ENCODE measurements at places on chromosomes 6 and 20.
A peak's percentile ranks its signal among the peaks of the same experiment; 100 is the strongest.

DNA sequence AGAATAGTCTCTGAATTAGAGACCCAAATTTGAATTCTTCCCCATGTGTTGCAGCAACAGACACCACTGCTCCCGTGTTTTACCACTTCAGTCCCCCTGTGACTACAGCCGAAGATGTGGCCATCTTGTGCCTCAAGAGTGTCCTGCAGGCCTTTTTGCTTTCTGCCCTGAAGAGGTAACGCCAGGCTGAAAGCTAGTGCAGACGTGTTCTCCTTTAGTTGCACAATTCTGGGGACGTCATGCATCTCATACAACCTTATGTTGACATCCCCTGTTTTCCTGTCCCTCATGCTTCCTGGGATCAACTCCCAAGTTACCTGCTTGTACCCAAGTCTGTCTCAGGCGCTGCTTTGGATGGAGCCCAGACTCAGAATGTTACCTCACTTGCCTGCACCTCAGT, 69.1 kb upstream of the SLC22A23 start:
- no peak for DNase-seq

DNA sequence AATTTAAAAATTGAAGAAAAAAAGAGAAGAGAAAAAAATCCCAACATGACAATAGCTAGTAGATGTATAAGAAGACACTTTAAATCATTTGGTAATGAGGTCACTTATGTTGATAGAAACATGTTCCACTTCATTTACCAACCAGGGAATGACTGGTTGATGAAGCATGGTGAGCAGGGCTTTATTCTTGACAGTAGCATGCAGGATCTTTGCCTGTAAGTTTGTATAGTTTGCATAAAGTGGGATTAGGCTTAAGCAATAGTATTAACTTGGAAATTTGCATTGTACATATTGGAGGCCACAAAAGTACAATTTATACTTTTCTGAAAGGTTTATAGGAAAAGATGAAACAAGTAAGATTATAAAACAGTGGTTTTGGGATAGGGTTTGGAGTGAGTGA, 67.0 kb downstream of the NOX3 start:
- peak; percentile 25 for DNase-seq

GRCh38 chr6:73177221-73177944, 47.9 kb downstream of the KHDC1L start:
- DNase-seq: no peak

GRCh38 chr6:12992770-12993169, 276.2 kb downstream of the PHACTR1 start:
- no peak for DNase-seq

GRCh38 chr20:39825524-39825923, 863.4 kb downstream of the DHX35 start:
- no peak for DNase-seq

GRCh38 chr6:144285548-144285797, 338 bp downstream of the UTRN start:
- DNase-seq: no peak

DNA sequence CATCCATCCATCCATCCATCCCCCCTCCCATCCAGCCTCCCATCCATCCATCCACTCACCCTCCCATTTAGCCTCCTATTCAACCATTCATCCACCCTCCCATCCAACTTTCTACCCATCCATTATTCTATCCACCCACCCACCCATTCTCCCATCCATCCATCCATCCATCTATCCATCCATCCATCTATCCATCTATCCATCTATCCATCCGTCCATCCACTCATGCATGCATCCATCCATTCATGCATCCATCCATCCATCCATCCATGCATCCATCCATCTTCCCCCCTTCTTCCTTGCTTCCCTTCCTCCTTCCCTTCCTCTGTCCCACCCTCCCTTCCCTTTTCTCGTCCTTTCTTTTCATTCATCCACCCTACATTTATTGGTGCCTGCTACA, 4.8 kb upstream of the BPIFB4 start:
- DNase-seq: no peak

DNA sequence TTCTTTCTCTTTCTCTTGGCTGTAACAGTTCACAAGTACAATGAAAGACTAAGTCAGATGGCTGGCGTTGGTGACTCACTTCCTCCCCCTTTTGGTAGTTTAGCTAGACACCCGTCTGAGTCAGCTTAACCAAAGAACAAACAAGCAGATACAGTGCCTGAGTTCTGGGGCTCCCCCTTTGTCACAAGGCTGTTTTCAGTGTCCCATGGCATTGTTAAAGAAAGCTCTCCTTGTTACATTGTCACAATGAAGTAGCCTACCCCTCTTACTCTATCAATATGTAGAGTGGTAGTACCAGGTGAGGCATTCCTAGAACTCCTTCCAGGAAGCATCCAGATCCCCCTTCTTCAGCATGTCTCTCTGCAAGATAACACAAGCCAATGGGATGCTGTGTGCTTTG, 38.6 kb downstream of the KIAA0408 start:
- peak; percentile 91 for DNase-seq

GRCh38 chr6:22113026-22113766, 183.6 kb downstream of the PRL start:
- DNase-seq: peak; percentile 92

DNA sequence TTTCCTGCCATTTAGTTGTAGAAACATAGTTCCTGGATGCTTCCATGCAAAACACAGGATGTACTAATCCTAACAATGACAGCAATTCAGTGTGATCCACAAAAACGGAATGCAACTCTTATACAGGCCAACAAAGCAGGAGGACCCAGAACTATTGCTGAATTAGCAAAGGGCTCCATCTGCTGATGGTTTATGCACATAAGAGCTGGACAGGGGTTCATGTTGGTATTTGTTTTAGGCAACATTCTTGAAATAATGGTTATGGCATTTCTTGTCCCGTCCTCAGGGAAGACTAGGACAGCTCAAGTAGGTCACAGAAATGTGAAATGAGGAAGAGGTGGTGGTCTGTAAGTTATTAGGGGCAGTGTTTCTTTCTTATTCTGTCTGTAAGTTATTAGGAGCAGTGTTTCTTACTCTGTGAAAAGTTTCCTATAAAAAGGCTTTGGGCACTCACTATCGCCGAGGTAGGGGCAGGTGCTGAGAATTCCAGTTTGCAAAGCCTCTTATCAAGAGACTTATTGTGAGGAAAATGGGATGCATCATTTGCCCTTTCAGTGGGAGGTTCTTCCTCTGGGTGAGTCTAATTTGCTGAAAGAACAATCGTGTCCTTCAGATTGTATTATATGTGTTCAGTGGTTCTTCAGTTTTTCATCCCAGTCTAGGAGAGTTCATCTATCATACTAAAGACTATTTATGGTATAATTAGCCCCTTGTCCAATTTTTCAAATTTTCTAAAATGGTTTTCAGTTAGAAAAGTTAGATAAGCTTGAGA, 171.1 kb downstream of the MCHR2 start:
- DNase-seq: peak; percentile 41

- DNase-seq: no peak
These were observed 20.1 kb downstream of the B4GALT5 start for GRCh38 chr20:49693435-49694171.

DNA sequence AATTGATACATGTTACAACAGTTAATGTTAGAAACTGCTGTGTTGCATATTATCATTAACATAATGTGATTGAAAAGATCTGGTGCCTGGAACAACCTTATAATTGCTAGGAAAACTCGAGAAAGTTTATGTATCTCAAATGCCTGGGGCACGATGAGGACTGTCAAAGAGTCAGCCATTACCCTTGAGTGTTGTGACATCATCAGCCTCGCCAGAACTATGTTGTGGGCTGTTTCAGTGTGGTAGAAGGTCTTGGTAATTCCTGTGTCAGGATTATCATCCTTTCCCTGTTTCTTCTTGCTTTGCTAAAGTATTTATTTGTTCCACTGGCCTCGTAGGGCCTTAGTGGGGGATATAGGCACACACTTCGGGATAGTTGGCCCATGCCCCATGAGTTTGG, 185.1 kb downstream of the DTNBP1 start:
- no peak for DNase-seq

DNA sequence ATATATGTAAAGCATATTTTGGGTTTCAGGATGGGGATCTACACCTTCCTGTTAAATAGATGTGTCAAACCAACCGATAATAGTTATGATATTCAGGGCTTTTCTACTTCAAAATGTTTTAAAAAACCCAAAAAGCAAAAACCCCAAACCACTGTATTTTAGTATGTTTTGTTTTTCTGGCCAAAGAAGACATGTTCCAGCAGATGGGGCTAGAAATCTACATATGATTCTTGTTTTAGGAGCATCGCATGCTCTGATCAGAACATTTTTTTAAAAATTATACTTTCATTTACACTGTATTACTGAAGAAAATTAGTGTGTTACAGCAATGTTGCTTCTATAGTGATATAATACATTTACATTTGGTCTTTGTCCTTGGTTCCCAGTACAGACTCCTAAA, 11.0 kb downstream of the RMND1 start:
- peak; percentile 30 for DNase-seq

GRCh38 chr20:42553374-42553773, 636.3 kb downstream of the PTPRT start:
- DNase-seq: no peak

DNA sequence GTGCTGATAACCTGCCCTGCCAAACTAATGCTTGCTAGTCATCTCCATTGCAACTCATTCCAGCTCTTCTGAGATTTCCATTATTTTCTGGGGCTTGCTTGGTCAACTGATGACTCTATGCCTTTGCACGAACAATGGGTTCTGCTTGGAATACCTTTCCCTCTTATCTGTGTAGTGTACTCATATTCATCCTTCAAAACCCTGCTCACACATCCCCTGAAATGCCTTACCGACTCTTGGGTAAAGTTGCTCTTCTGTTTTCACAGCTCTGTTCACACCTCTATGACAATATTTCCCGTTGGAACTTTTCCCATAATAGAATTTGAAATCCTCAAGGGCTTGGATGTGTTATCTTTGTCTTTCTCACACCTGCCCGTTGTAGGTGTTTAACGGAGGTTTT, 331.0 kb upstream of the SOX4 start:
- DNase-seq: no peak

GRCh38 chr6:16404456-16404855, 166.1 kb downstream of the GMPR start:
- DNase-seq: no peak

- DNase-seq: peak; percentile 61
These were observed 3.2 kb downstream of the LEMD2 start for GRCh38 chr6:33785778-33786177.

DNA sequence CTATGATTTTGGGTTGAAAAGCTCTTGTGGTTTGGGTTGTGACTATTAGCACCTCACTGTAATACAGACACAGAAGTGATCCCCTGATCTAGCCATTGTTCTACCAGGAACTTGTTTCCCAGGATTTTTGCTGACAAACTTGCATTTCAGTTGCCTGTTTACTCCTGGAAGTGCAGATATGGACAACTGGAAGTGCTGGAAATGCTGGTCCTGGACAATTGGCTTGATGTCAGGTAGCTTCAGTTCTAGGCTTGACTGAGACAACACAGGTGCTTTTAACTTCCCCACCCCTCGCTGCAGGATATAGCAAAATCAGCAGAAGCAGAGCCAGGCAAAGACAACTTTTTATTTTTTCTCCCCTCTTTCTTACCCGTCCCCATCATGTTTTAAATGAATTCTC, 27.1 kb upstream of the FBXO30 start:
- no peak for DNase-seq

DNA sequence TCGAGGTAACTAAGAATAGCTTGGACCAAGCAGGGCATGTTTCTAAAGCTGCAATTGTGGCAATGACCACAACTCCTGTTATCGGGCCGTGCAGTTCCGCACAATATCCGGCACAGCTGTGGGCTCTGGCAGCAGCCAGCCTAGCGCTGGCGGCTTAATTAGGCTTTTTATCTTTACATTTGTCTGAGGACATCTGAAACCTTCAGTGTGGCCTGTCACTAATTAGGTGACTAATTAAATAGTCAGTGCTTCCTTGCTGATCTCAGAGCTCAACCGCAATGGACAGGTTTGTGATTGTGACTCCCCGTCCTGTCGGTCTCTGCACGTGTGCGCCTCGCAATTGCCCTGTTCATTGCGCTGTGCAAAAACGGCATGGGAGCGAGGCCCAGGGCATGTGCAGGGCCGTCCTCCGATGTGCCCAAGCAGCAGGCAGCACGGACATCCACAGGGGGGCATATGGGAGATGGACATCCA, 134.8 kb upstream of the INSM1 start:
- DNase-seq: no peak

GRCh38 chr6:53598265-53598907, 53.5 kb upstream of the GCLC start:
- DNase-seq: no peak

- DNase-seq: peak; percentile 96
These were observed 139.0 kb downstream of the PXDC1 start for GRCh38 chr6:3612341-3613041.

All from fibroblast of skin of right quadriceps (primary cell).